HT1080 (cell line): ENCODE measurements at places on chromosomes 16 and 17.

GRCh38 chr17:17500999-17501605, 4.9 kb upstream of the RASD1 start:
- no peak for DNase-seq

GRCh38 chr16:35752012-35752772, 2292.8 kb downstream of the TP53TG3F start:
- DNase-seq: no peak

GRCh38 chr16:55452996-55453395, 26.0 kb upstream of the MMP2 start:
- DNase-seq: no peak

DNA sequence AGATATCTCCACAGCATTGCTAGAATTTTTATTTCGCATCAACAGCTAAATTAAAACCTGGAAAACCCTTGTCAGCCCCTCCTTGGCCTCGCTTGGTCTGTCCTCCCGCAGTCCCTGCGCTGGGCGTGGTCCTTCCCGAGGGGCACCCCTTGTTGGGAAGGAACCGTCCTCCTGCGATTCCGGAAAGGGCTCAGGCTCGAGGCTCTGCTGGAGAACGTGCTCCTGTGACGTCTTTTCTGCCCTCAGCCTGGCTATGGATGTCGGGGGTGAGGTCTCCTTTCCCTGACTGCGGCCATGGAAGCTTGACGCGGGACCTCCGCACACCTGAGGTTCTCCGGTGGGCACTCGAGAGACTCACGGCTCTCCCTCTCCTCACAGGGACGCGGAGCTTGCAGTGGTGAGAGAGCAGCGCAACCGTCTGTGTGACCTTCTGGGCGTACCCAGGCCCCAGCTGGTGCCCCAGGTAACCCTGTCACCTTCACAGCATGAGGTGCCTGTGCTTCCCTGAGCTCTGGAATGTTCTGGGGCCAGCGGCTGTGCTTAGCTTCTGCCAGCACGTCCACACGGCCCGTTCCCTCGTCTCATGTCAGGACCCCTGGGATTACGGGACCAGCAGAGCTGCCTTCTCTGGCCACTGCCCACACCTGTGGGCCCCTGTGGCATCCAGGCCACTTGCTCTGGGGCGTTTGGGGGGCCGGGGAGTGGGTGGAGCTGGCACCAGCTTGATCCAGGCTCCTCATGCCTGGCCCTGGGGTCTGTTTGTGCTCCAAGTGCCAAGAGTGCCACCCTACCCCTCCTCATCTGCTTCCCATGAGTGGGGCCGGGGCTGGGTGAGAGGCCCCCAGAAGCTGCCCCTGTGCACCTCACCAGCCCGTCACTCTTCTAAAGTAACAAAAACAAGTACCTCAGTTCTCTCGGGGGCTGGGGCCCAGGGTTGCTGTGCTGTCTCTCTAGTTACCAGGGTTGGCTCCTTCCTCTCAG, 101.5 kb upstream of the ZNF750 start:
- DNase-seq: no peak

GRCh38 chr17:47744168-47745036, 11.4 kb downstream of the TBX21 start:
- no peak for DNase-seq

GRCh38 chr17:29292992-29293889, 707 bp downstream of the NUFIP2 start:
- DNase-seq: peak; percentile 24

DNA sequence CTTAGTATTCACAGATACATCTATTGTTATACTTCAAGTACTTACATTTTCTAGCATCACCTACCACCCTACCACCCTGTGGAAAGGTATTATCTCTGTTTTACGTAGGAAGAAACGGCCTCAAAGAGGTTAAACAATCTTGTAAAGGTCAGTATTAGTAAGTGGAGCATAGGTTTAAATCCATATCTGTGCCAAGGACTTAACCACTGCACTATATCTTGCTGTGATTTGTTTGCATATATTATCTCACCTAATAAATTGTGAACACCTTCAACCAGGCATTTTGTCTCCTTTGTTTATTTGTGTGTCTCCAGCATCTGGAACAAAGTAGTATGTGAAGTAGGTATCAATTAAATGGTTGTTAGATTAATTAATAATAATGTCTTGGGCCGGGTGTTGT, 27.3 kb downstream of the IGF2BP1 start:
- no peak for DNase-seq

DNA sequence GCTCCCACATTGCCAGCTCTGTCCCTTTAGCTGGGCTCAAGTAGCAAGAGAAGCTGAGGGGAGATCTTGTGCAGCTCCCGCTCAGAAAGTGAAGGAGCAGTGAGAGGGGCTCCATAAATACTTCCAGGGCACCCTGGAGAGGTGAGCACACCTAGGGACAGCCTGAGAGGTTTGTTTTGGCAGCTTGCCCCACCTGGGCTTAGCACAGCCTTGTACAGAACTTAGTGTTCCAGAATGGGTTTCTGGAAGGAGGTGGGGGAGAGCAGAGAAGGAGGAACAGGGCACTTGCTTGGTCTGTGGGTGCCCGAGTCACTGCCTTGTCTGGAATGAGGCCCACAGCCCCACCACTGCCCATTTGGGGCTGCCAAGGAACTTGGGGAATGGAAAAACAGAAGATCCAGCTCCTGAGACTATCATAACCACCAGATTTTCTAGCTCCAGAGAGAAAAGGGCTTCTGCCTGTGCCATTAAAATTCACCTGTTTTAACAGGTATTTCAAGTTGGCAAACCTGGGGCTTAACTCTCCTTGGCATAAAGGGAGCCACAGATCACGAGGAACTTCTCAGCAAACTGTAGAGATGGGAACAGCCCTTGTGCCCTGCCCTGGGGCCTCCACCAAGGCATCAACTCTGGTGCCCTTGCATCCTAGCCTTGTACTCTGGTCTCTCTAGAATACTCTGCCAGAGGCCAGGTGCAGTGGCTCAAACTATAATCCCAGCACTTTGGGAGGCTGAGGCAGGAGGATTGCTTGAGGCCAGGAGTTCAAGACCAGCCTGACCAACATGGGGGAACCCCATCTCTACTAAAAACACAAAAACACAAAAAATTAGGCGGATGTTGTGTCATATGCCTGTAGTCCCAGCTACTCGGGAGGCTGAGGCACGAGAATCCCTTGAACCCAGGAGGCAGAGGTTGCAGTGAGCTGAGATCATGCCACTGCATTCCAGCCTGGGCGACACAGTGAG, 1.9 kb downstream of the PRR15L start:
- no peak for DNase-seq

DNA sequence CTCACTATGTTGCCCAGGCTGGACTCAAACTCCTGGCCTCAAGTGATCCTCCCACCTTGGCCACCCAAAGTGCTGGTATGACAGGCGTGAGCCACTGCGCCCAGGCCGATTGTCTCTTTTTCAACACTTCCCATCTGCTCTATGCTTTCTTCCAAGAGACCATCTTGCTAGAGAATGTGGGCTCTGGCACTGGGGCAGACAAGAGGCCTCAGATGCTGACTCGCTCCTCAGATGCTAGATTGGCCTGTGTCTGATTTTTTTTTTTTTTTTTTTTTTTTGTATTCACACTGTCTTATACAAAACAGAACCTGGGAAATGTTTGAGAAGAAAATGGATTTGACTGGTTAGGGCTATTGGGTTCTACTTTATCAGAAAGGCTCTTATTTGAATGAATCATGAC, 58.2 kb downstream of the CYB5D2 start:
- no peak for DNase-seq

DNA sequence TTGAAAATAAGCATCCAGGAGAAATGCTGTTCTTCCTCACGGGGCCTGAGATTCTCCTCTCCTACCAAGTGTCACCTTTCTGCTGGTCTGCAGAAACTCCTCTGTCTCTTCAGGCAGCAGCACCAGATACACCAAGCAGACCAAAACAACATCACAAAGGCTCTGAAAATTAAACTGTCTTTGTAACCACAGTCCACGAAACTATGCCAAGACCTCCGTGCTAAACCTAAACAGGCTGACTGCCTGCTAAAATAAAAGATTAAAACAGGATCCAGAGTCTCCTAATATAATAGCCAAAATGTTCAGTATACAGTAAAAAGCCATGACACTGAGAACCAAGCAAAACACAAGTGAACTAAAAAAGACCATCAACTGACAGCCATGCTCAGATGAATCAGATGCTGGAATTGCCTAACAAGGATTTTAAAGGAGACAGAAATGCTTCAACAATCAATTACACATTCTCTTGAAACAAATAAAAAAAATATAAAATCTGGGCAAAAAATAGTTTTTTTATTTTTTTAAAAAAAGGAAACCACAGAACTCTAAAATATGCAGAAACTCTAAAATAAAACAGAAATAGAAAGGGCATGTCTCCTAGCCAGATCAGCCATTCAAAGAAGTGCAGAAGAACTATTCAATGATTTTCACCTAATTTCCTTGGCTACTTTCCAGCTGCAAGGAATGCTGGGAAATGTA, 50.3 kb upstream of the TOX3 start:
- DNase-seq: no peak

DNA sequence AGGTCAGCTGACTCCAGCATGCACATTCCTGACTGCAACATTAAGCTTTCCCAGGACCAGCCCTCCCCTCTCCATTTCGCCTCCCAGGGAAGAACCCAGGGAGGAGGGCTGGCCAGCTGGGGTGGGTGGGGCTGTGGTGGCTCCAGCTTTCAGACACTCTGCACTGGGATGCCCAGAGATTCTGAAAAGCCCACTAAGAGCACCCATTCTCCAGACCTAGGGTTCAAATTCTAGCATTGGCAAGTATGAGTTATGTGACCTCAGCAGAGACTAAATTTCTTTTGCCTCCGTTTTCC, 7.8 kb downstream of the DLX3 start:
- no peak for DNase-seq

DNA sequence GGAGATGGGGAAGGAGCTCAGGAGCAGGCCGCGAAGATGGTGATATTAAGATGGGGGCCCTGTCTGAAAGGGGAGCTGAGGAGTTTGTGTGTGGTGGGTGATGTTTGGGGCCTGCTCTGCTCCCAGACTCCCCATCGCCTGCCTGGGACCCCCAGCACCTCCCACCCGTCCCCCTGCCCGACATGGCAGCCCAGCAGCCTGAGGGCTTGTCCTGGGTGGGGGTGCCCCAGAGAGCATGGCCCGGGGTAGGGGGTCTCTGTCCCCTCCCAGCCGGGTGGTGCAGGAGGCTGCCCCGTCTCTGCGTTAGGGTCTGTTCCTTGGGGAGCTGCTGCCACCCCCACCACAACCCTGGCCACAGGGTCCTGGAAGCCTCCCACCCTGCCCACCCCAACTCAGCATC, 5.2 kb downstream of the CDH15 start:
- no peak for DNase-seq

DNA sequence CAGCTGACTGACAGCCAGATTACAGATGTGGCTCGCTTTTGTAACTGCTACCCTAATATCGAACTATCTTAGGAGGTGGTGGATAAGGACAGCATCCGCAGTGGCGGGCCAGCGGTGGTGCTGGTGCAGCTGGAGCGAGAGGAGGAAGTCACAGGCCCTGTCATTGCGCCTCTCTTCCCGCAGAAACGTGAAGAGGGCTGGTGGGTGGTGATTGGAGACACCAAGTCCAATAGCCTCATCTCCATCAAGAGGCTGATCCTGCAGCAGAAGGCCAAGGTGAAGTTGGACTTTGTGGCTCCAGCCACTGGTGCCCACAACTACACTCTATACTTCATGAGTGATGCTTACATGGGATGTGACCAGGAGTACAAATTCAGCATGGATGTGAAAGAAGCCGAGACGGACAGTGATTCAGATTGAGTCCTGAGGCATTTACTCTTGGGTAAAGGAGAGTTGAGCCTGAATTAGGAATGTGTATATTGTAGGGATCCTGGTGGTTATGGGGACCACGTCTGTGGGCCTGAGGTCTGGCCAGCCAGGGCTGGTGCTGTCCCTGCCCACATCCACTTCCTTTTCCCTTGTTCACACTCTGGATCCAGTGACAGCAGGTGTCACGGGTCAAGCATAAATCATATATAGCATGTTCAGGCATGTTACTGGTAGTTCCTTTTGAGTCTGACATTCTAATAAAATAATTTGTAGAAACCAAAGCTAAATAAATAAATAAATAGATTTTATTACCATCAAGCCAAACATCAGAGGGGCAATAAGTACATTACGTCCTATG, 89.0 kb upstream of the SMURF2 start:
- no peak for DNase-seq

GRCh38 chr17:44121997-44122815, 1.2 kb downstream of the HDAC5 start:
- no peak for DNase-seq

DNA sequence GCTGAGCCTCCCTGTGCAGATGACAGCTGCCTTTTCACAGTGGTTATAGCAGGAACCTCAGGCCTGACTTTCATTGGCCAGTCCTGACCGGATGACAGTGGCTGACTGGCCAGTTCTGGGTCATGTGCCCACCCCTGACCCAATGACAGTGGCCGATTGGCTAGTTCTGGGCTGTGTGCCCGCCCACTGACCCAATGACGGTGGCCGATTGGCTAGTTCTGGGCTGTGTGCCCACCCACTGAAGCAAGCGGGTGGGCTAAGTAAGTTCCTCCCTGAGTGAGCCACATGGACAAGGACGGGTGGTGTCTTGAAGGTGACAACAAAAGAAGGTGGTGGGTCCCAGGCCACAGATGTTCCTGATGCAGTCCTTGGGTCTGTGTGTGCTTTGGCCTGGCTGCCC, 9.5 kb downstream of the DEF8 start:
- DNase-seq: peak; percentile 61

DNA sequence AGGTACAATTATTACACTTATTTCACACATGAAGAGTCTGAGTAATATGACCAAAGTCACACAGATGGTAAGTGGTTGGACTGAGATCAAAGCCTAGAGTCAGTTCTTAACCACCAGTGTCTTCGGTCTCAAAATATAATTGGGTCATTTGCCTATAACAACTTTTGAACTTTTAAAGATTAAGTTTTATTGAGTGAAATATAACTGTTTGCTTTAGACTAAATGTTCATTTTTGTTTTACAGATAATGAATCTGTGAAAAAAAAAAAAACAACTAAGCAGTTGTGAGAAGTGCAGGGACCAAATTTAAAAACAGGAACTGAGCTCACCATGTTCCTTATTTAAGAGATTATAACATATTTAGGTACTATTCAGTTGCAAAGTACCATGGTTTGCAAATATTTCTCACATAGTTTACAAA, 150.1 kb downstream of the ITFG1 start:
- DNase-seq: no peak

- no peak for DNase-seq
Observed at GRCh38 chr17:63695889-63696288, 4.0 kb downstream of the LIMD2 start.

GRCh38 chr17:50866950-50867362, 802 bp upstream of the TOB1 start:
- DNase-seq: no peak

- no peak for DNase-seq
Observed at GRCh38 chr17:12851901-12852435, 62.7 kb downstream of the ARHGAP44 start.
